ENCODE measurements at places on chromosomes 4 and X.

- no peak for DNase-seq
These were observed 227.0 kb downstream of the MAGEB17 start for GRCh38 chrX:16394290-16394689.

- DNase-seq = no peak
These were observed 6.5 kb downstream of the RGS12 start for GRCh38 chr4:3299122-3299975.

- DNase-seq = peak; percentile 3
These were observed 225.6 kb downstream of the FBXW7 start for GRCh38 chr4:152310257-152310656.

- no peak for DNase-seq
These were observed 211.5 kb downstream of the KDR start for GRCh38 chr4:54913751-54914526.

DNA sequence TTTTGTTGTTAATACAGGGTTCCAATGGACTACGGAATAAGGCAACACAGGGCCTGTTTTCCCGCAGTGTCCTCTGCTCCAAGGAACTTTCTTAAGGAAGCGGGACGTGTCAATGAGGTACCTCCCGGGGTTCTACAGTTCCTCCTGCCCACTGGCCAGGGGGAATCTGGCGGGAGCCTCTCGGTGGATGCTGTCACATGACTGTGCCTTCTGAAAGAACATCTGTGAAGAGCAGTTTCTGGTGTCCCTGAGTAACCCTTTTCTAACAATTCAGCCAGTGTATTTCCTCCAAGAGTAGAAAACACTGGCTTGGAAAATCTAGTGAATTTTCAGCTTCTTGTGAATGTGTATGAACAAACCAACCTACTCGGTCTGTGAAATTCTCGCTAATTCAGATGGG, 32.7 kb downstream of the MFAP3L start:
- no peak for DNase-seq

DNA sequence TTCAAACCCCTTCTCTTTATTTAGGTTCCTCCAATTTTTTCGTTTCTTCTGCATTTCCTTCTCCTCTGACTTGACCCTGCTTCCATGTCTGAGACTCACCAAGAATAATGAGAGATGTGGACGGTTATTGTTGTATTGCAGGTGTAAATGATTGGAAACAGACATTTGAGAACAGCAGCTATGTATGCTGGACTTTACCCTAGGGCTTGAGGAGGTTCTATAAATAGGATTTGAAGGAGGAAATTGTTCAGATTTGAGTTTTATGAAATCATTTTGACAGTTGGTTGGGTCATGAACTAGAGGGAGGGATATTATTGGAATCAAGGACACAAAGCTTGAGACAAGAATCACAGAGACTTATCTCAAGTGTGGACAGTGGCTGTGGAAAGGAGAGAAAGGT, 614.6 kb upstream of the CPEB2 start:
- no peak for DNase-seq

DNA sequence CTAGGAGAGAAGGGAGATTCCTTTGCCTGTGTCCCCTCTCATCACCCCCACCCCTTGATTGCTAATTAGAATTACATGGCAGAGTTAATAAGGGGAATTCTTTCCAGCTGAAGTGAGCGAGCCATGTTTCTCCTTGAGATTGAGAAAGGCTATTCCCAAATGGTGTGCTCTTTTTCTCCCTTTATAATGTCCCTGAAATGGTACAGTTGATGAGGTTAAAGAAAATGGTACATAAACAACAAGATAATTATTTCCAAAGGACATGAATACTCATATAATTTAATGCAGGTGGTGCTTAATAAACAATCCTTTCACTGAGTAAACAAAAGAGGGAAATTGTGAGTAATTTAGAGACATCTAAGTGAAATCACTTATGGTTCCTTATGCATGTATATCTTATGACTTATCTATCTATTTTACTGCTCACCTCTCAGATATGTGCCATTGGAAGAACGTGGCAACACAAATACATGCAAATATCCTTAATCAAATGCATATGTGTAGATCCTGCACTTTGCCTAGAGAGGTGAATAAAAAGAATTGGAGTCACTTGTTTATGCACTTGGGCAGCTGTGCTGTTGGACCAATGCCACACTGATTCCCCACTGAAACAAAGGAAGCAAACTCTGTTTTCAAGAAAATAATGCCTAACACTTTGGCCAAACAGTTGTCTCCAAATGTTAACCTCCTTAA, 106.6 kb upstream of the WDR44 start:
- DNase-seq = no peak
